Activated T-helper 1 cell treated with Interleukin-2 at 50 U/mL for 16 hours (primary cell): ENCODE measurements at places on chromosomes 6 and 20.
A peak's percentile ranks its signal among the peaks of the same experiment; 100 is the strongest.

- DNase-seq, result peak; percentile 25
These were observed at the start of gene CDC40 for GRCh38 chr6:110180228-110181008. Gene CDC40 (plus strand): TSS chr6:110180427. CDS start chr6:110180445, 18 bp downstream.

DNA sequence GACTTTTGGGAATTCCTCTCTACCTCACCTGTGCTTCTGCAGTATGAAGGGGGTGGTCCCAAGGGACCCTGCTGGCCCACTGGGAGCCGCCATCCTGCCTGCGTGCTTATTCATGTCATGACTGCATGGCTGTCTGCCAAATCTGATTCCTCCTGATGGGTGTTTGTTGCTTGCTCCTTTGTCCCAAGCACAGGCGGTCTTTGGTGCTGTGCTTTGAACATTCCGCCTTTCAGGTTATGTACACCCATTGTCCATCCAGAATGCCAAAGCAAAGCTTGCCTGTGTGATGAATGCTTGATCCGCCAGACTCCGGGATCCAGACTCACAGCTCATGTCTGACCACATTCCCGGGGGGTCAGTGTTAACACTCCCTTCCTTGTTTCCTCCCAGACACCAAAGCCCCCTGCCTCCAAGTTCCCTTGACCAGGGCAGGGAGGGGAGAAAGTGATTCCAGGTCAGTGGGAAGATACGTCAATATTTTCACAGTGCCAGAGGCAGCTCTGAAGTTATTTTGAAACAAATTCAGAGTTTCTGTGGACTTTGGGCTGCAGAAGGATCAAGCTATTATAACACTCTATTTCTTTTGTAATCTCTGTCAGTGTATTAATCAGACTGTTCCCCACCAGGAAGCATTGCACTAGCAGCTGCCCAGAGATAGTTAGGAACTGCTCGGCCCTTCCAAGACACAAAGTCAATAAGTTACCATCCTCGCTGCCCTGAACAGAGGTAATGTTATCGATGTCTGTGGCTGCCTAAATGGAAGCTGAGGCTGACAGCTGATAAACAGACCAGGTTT, 9.5 kb downstream of the DAAM2 start:
- no peak for DNase-seq

DNA sequence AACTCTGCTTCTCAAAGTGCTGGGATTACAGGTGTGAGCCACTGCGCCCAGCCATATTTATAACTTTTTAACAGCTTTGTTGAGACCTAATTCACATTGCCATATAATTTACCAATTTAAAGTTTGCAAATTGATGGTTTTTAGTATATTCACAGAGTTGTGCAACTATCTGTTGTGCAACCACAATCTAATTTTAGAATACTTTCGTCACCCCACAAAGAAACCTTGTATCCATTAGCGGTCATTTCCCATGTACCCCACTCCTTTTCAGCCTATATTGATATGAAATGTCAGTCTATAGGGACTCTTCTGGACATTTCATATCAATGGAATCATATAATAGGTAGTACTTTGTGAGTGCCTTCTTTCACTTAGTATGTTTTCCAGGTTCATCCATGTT, 55.8 kb downstream of the FOXO3 start:
- no peak for DNase-seq

GRCh38 chr6:140854318-140854717, 1278.4 kb upstream of the GJE1 start:
- no peak for DNase-seq

GRCh38 chr6:42345696-42346416, 105.9 kb downstream of the TRERF1 start:
- no peak for DNase-seq

DNA sequence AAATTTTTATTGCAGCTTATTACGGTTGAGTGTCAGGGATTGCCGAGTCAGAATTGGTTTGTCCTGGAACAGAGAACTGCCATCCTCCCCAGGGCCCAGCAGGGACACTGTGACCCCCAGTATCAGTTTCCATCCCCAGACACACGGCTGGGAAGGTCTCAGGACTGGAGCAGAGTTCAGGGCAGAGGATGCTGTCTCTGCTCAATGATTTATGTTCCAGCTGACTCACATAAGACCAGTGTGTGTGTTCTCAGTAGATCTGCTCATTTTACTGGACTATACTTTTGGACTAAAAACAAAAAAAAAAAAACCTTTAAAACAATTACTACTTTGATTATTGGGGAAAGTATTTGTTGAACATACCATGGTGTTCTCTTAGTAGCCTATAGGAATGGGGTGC, 44.2 kb downstream of the FNDC1 start:
- DNase-seq, result no peak

DNA sequence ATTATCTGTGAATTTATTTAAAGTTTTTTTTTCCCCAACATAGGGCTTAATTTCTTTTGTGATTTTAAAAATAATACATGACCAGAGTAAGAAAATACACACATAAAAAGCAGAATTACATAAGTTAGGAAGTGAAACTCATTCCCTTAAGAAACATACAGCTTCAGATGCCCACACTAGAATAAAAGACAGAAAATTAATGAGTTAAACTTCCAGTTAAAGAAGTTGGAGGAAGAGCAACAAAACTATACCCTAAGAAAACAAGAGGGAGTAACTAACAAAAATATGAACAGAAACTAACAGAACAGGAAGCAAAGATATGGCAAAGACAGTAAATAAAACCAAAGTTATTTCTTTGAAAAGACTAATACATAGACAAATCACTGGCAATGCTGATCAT, 107.6 kb upstream of the CEP85L start:
- no peak for DNase-seq

- no peak for DNase-seq
These were observed 64.9 kb downstream of the SYTL3 start for GRCh38 chr6:158714706-158715105.

GRCh38 chr6:144606083-144606482, 320.9 kb downstream of the UTRN start:
- no peak for DNase-seq

DNA sequence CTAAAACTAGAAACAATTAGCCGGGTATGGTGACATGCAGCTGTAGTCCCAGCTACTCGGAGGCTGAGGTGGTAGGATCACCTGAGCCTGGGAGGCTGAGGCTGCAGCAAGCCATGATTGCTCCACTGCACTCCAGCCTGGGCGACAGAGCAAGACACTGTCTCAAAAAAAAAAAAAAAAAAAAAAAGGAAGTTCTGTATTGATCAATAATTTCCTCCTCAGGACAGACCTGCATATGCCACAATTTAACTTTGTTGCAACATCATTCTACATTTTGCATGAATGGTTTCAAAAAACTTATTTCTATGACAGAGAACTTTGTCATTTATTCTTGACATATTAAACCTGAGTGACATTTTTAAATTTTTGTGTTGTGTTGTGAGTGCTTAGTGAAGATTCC, 5.5 kb downstream of the DNAJC5 start:
- DNase-seq, result no peak

DNA sequence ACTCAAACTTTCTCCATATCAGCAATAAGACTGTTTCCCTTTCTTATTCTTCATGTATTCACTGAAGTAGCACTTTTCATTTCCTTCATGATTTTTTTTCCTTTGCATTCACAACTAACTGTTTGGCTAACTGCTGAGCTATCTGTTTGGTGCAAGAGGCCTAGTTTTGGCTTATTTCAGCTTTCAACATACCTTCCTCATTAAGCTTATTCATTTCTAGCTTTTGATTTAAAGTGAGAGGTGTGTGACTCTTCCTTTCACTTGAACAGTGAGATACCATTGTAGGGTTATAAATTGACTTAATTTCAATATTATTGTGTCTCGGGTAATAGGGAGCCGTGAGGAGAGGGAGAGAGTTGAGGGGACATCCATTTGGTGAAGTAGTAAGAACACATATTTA, 262.0 kb upstream of the PREP start:
- DNase-seq, result no peak

DNA sequence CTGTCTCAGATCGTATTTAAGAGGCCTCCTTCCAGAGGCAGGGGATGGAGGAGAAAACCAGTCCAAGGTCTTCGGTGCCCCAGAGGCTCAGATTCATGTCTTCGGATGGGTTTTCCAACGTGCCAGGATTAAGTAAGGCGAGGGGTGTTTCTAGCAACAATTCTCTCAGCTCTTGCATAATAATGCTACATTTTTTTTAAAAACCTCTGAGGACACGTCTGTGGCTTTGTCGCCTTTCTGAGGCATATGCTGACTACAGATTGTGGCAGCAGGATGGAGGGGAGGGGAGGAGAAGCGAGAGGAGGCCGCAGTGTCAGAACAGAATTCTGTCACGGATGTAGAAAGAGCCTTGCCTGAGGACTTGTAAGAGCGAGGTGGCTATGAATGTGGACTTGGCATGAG, 17.7 kb upstream of the CCDC167 start:
- DNase-seq, result peak; percentile 62
